ENCODE measurements at places on chromosomes 1 and 21.

DNA sequence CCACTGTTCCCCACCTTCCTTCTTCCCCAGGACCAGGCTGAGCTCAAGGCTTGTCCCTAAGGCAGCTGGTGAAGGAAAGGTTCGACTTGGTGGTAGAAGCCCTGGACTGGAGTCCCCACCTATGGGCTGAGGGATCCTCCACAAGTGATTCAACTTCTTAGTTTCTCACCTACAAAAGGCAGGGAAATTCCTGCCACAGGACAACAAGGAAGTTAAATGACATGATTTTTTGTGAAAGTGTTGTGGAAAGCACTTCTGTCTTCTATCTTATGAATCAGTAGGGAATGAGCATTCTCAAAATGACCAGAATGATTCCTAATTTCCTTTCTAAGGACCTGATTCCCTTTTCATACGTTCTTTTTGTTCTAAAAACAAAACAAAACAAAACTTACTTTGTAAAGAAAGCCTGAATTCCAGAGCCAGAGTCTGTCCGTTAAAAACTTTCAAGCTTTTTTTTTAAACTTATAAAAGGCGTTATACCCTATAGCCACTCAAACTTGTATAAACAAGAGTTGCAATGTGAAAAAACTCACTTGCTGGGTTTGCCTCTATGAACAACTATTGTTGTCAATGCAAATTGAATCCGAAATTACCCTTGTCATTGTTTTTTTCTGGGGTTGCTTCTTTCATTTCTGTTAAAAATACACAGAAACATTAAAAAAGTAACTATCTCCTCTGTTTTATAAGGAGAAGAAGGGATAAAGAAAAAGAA is 12.2 kb downstream of the KCNJ15 start:
- DNase-seq = no peak

- no peak for DNase-seq
Measured at GRCh38 chr1:218447010-218447689, 102.0 kb downstream of the TGFB2 start.

DNA sequence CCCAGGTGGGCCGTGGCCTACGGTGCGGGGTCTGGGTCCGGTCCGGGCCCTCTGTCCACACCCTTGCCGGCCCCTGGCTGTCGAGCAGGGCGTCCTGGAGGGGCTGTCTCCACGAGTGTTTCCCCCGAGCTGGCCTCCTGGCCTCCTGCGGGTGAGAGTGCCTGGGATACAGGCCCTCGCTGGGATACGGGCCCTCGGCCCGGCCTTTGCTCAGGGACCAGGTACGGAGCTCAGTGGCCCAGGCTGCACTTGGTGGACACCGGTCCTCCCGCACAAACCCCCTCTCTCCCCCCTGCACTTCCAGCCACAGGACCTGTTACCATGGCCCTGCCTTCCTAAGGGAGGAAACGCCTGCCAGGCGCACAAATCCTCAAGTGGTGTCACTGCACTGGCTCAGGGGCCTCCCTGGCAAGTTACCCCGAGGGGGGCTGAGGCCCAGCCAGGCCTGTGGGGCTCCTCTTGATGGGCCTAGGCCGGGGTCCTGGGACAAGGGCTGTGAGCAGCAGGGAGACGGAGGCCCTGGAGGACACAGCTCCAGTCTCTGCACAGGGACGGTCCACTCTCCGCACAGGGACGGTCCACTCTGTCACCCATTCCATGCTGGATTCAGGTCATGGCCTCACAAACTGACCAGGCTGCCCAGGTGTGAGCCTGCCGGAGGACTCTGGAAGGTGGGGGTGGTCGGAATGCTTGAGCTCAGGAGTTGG is 18.2 kb upstream of the RNF223 start:
- DNase-seq = no peak

DNA sequence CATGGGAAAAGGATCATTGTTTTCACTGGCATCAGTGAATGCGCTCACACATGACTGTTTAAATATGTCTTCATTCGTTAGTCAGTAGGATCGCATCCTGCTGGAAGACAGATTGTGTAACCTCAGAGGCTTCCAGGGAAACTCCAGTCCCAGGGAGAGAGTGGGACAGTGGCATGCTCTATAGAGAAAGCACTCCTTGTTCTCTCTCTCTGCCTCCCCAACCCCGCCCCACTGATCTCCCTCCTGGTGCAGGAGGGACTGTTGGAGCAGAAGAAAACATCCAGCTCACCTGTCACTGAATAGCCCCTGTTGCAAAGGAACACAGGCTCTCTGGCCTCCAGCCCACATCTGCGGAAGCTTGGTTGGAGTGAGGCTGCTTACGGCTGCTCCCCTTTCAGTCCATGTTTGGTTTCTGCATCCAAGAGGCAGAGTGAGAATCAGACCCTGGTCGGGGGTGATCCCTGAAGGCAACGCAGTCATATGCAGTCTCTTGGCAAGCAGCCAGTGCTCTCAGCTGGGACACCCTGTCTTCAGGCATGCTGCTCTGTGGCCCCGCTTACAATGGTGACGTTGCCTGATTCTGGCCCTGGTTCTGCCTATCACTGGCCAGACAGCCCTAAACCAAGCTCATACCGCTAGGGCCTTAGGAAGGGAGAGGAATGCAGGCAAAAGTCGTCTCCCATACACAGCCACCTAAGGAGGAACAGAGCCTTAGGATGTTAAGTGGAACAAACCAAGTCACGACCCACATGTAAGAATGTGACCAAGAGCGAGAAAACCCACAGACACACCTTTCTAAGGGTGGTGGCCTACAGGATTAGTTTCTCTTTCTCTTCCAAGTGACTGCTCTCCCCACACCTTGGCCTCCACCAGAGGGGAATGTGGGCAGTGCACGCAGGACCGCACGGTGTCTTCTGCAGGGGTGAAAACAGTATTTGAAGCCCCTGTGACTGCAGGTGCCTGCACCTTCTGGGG is 39.7 kb downstream of the BACE2 start:
- DNase-seq = no peak

DNA sequence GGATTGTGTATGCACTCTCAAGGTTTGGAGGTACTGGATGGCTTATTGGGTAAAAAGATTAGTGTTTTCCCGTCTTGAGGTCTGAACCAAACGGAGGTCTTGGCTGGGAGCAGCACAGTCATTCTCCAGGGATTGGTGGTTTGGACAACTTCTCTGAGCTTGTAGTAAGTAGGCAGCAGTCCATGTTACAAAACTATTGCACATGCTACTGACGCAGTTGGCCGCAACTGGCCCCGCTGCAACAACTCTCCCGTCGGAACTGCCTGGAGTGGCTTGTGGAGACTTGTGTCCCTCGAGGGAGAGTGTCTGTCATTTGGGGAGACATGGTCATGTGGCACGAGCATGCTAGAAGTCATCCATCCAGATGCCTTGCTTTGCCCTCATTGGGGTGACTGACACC is 276.0 kb downstream of the TM2D1 start:
- DNase-seq = no peak
